ENCODE measurements at places on chromosomes 7 and 10. TPM values are rescaled to one million over a fixed set of nuclear protein-coding genes. Genes with fewer than 3 reads are reported as not detected.

PTEN gene
- total RNA-seq, result 50.8 TPM

AQP1 gene
- total RNA-seq, result 0.10 TPM

MSRB2 gene
- total RNA-seq, result 7.9 TPM

NKX6-2 gene
- total RNA-seq, result not detected

DYDC2 gene
- 0.42 TPM for total RNA-seq

HGF gene
- not detected for total RNA-seq

PRSS2 gene
- total RNA-seq, result not detected

HOXA9 gene
- not detected for total RNA-seq

DUS4L gene
- 14.5 TPM for total RNA-seq

OR2A42 gene
- not detected for total RNA-seq

ABCF2 gene
- 87.5 TPM for total RNA-seq

TBX20 gene
- not detected for total RNA-seq

ASAH2B gene
- total RNA-seq, result 7.7 TPM

TNS3 gene
- total RNA-seq, result 0.52 TPM

SPDYE8 gene
- not detected for total RNA-seq

GNG11 gene
- not detected for total RNA-seq

GPR37 gene
- total RNA-seq, result not detected

PLXDC2 gene
- 0.04 TPM for total RNA-seq

CUBN gene
- total RNA-seq, result 0.30 TPM

SDK1 gene
- 0.49 TPM for total RNA-seq

PMS2 gene
- total RNA-seq, result 25.8 TPM

SLIT1 gene
- 0.27 TPM for total RNA-seq

LEP gene
- not detected for total RNA-seq

Measured in activated naive CD8-positive, alpha-beta T cell treated with anti-CD3 and anti-CD28 coated beads for 36 hours (primary cell).